ENCODE measurements at places on chromosomes 6 and 20. TPM values are rescaled to one million over a fixed set of nuclear protein-coding genes. Genes with fewer than 3 reads are reported as not detected.

DNA sequence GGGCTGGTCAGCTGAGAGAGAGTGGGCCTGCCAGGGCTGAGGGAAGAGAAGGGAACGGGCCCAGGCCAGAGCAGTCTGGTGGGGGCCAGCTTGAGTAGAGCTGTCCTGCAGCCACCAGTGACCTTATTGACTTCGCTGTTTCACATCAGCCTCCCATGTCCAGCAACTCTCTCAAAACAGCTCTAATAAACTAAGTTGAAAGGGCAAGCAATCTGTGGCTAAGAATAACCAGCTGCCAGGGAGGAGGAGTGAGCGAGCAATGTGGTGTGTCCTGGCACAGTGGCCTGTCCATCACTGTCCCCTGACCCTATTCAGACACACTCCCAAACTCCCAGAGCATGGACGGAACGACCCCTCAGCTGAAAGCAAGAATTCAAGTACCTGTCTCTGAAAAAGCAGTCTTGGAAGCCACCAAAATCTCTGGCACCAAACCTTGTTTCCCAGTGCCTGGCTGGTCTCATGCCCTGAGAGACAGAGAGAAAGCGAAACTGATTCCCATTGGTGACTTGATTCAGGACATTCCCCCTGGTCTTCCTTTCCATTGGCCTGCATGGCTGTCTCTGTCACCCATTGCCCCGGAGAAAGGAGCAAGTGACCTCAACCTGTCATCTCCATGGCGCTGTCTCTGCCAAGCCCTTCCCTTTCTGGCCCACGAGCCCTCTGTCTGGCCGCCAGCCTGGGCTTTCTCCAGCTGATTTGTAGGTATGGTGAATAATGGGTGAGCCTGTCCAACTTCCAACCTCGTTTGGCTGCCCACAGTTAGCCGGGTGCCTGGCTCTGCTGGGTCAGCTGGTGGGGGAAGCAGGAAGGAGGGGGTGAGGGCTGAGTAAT, at the start of gene DDO:
TSS of gene DDO (minus strand) at position 490 of the 831 bp plus-strand sequence. CDS start 2,113 bp downstream, outside the sequence.
- peak; percentile 87 for DNase-seq

DNA sequence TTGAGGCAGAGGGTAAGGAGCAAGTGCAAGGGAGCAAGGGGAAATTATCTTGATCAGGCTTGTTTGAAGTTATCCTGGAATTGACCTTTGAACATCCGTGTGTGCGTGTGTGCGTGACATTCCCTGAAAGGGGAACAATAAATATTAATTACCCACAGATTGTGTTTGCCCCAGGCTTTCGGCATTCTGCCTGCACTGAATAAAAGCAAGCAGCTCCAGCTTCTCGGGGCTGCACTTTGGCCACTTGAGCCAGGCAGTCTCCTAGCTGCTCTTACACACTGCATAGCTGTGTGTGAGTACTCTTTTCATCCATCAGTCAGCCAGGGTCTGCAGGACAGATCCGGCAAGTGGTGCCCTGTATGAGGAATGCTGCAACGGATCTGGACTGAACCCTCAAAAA, 107.7 kb upstream of the BTN3A2 start:
- no peak for DNase-seq

- peak; percentile 70 for DNase-seq
Observed at GRCh38 chr6:33589731-33590530, 9.9 kb upstream of the BAK1 start.

GRCh38 chr6:160129881-160130615, 8.4 kb downstream of the SLC22A1 start:
- DNase-seq = no peak

POU5F1 gene
- not detected for total RNA-seq

KCNQ2 gene
- not detected for total RNA-seq

PPIL6 gene
- total RNA-seq = 6.9 TPM

ATRN gene
- 22.5 TPM for total RNA-seq
